ENCODE measurements at places on chromosomes 2 and 18. TPM values are rescaled to one million over a fixed set of nuclear protein-coding genes. Genes with fewer than 3 reads are reported as not detected.

DYNAP gene
- total RNA-seq: not detected

DNA sequence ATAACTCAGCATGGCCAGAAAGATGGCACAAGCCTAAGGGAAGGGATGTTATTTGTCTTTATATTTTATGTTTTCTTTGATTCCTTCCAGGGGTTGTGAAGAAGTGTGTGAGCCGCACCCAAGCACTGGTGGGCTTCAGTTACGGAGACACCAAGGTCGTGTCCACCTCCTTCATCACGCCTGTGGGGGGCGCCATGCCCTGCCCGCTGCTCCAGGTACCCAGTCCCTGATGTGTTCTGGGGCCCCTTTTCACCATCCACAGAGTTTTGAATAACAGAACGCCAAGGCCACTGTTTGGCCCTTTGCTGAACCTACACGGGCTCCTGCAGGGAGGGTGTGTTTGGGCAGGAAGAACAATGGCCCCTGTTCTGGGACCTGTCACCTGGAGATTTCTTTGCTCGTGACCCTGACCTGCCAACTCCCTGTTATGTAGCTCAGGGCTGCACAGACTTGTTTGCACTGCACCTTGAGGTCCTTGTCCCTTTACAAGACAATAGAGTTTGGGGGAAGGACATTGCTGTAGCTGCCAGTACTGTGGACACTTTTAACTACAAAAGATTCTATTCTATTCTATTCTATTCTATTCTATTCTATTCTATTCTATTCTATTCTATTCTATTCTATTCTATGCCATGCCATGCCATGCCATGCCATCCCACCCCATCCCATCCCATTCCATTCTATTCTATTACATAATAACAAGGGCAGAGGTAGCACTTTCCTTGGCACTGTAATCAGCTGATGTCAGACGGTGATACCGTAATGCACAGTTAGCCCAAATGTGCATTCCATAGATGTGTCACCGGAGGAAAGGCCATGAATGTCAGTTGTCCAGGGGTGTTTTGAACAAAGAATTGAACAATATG, 48.2 kb upstream of the CNGA3 start:
- no peak for DNase-seq

- DNase-seq: no peak
Measured at GRCh38 chr2:189076572-189076971, 102.4 kb downstream of the COL3A1 start.

- no peak for DNase-seq
Measured at GRCh38 chr2:220334210-220334609, 706.8 kb downstream of the SLC4A3 start.

All from activated naive CD8-positive, alpha-beta T cell treated with anti-CD3 and anti-CD28 coated beads for 36 hours (primary cell).